ENCODE measurements at places on chromosomes 13 and 19. TPM values are rescaled to one million over a fixed set of nuclear protein-coding genes. Genes with fewer than 3 reads are reported as not detected.

GRCh38 chr19:50893047-50893736 lies 18.0 kb downstream of the KLK4 start:
- peak; percentile 66 for DNase-seq

GRCh38 chr13:79530270-79530669 lies 49.3 kb downstream of the NDFIP2 start:
- no peak for DNase-seq

DNA sequence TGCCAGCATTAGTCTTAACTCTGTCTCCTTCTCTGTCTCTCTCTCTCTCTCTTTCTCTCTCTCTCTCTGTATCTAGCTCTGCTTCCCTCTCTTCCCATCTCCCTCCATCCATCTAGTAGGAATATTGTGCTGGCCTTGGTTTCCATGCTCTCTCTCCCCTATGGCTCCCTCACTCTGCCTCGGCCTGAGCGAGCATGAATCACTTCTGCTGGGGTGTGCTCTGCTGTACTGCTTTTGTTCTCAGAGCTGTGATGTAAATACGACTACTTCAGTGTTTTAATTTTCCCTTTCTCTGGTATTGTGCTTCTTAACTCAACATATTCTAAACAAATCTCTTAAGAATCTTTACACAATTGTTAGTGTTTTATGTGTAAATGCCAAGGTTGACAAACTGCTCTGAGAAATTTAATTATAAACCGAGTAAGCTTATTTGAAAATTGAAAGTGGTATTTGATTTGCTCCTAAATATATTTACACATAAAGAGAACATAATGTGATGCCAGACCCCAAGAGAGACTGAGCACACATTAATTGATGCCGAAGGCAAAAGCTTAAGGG lies 211.5 kb upstream of the KL start:
- no peak for DNase-seq

DNA sequence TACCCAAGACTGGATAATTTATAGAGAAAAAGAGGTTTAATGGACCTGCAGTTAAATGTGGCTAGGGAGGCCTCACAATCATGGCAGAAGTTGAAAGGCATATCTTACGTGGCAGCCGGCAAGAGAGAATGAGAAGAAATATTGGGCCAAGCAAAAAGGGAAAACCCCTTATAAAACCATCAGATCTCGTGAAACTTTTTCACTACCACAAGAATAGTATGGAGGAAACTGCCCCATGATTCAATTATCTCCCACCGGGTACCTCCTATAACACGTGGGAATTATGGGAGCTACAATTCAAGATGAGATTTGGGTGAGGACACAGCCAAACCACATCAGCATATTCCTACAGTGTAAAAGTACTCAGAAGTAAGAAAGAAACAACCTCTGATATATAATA lies 4.7 kb upstream of the KBTBD7 start:
- no peak for DNase-seq

DNA sequence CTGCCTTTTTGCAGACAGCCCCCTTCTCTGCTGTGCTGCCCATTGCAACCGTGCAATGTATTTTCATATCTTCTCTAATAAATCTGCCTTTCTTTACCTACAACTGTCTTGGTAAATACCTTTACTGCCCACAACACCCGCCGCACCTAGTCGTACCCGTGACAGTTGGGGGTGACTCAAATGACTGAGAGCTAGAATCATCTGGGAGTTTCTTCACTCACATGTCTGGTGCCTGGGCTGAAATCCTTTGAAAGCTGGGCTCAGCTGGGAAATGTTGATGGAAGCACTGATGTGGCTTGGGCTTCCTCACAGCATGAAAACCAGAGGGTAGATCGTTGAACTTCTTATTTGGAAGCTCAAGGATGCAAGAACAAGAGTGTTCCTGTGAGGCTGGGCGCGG lies 2.8 kb upstream of the PNMA8A start:
- DNase-seq = no peak

GRCh38 chr19:46493236-46494145 lies 2.2 kb downstream of the PNMA8B start:
- DNase-seq = peak; percentile 23

RAB20 gene
- polyA plus RNA-seq = 5.2 TPM

All from SK-N-SH (cell line).